Aorta (tissue), 5 donors: ENCODE measurements at places on chromosomes 6 and 20. TPM values are rescaled to one million over a fixed set of nuclear protein-coding genes. Genes with fewer than 3 reads are reported as not detected.

OCSTAMP gene
- total RNA-seq, result not detected

DNA sequence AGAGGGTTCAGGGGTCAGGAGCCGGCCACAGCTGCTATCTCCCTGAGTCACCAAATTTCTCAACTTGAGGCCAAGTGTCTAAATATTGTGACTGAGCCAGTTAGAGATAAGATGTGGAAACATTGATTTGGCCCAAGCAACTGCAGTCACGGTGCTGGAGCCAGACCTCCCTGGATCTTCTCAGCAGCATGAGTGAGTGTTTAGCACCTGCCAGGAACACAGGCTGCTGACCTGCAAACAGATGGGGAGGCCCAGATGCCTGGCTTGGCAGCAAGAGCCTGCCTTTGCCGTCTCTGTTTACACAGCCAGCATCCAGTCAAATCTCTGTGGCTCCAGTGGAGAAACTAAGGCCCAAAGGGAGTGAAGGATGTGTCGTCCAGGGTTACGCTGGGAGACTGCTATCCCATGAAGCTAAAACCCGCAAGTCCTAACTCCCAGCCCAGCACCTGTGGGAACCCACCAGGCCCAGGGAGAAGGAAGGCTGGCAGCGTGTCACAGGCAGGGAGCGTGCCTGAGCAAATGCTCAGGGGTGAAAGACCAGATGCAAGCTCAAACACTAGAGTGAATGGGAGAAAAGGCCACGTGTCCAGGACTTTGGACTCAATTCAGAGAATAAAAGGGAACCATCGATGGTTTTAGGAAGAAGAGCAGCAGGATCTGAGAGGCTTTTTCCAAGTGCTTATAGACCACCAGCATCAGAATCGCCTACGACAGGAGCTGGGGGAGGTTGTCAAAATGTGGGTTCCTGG lies 15.9 kb upstream of the PTGIS start:
- H3K4me1 ChIP-seq, result peaks cover 4% of the 10 kb centered on the region
- no peaks in the 10 kb centered on the region for H3K36me3 ChIP-seq
- H3K27ac ChIP-seq, result peak overlapping the region; percentile 8
- H3K27me3 ChIP-seq, result no peaks in the 10 kb centered on the region

DNA sequence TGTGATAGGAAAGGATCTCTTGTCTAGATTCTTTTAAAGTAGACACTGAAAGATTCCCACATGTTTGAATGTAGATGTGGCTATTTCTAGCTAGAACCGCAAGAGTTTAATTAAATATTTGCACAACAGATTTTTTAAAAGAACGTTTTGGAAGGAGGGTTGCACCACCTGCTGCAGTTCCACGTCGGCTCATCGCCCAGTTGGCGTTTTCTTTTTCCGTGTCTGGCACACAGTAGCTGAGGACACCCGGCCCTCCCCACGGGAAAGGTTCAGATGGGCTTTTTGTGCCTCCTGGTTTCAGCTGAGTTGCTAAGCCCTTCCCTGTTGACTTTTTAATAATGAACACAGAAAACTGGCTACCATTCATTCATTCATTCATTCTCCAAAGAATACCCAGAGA lies 41.8 kb upstream of the DOK5 start:
- no peak overlapping the region for H3K4me3 ChIP-seq
- no peaks in the 10 kb centered on the region for H3K27me3 ChIP-seq
- H3K36me3 ChIP-seq, result no peaks in the 10 kb centered on the region
- no peaks in the 10 kb centered on the region for H3K4me1 ChIP-seq
- no peak overlapping the region for H3K27ac ChIP-seq

MRAP2 gene
- 74.4 TPM for total RNA-seq

GRM1 gene
- 0.13 TPM for total RNA-seq

DNA sequence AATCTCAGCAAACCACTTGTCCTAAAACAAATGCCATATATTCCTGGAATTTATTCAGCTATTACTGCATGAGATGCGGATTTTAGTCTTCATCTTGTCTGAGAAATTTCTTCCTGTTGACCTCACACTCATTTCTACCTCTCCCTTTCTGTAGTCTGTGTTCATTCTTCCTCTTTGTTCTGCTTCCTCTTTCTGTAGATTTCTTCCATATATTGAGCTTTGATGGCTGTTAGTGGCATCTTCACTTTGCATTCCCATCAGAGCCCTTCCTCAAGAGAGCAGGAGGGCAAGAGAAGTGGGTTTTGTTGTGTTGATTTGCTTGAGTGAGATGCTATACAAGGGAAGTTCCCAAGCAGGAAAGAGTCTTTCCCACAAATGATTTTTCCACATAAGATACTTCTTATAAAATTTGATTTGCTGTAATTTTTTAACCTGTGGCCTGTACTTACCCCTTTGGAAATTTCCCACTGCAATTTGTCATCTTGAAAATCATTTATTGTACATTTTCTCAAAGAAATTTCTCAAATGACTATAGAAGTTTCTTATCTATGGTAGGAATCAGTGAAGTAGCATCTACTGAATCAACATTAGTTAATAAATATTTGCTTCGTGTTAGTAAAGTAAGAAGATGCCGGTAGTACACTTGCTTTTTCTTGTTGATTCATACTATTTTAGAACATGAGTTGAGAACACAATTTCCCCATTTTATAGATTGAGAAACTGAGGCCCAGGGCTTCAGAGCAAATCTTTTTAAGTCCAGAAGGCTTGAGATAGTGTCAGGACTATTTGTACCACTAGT lies 43.8 kb downstream of the MAP3K4 start:
- H3K36me3 ChIP-seq, result peaks cover 3% of the 10 kb centered on the region
- no peaks in the 10 kb centered on the region for H3K27me3 ChIP-seq
- no peak for DNase-seq
- no peaks in the 10 kb centered on the region for H3K4me1 ChIP-seq
- H3K27ac ChIP-seq, result no peak overlapping the region
- no peak overlapping the region for H3K4me3 ChIP-seq

GRCh38 chr6:13096084-13096483 lies 232.3 kb downstream of the TBC1D7 start:
- no peak for DNase-seq
- peak overlapping the region; percentile 87 for H3K27ac ChIP-seq
- peaks cover 19% of the 10 kb centered on the region for H3K4me1 ChIP-seq
- H3K27me3 ChIP-seq, result no peaks in the 10 kb centered on the region

ROS1 gene
- 0.06 TPM for total RNA-seq

GRCh38 chr20:17803765-17804164 lies 104.0 kb downstream of the BANF2 start:
- H3K36me3 ChIP-seq, result no peaks in the 10 kb centered on the region
- no peaks in the 10 kb centered on the region for H3K27me3 ChIP-seq
- no peak for DNase-seq
- H3K4me3 ChIP-seq, result no peak overlapping the region
- H3K27ac ChIP-seq, result no peak overlapping the region

DNA sequence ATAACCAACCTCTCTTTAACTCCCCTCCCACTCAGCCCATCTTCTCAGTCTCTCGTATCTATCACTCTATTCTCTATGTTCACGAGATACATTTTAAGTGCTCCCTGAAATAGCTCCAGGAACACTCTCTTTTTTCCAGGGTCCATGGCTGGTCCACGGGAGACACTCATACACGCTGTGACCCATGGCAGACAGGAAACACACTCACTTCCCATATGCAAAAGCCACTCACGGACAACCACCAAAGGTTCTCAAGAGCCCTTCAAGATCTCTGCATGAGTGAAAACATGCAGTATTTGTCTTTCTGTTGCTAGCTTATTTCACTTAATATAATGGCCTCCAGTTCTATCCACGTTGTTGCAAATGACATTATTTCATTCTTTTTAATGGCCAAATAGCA lies 71.4 kb upstream of the PCSK2 start:
- H3K4me1 ChIP-seq, result no peaks in the 10 kb centered on the region
- H3K4me3 ChIP-seq, result no peak overlapping the region
- DNase-seq, result no peak

DBNDD2 gene
- total RNA-seq, result 104 TPM

DNA sequence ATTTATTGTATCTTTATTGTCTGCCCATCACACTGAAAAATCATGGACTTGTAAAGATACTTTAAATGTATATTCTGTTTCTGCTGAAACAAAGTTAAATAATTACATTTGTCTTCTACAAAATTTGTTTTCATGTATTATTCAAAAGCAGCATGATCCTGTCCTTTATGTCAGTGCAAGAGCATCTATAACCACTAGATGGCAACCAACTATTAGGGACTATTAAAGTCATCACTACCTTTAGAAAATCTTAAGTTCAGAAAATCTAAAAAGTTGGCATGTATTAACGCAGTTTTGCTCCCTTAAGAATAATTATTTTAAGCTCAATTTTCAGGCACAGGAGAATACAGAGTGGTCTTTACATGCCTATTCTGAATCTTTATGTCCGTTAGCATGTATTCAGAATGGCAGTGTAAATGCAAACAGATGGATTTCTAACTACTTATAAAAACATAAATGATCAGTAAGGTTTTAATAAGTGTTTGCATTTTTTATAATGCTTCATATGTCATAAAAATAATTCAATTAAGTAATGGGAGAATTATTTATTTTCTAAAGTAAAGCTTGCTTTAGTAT lies 17.8 kb downstream of the TMEM30A start:
- no peaks in the 10 kb centered on the region for H3K27me3 ChIP-seq
- no peak overlapping the region for H3K27ac ChIP-seq
- DNase-seq, result no peak
- no peak overlapping the region for H3K4me3 ChIP-seq

DNA sequence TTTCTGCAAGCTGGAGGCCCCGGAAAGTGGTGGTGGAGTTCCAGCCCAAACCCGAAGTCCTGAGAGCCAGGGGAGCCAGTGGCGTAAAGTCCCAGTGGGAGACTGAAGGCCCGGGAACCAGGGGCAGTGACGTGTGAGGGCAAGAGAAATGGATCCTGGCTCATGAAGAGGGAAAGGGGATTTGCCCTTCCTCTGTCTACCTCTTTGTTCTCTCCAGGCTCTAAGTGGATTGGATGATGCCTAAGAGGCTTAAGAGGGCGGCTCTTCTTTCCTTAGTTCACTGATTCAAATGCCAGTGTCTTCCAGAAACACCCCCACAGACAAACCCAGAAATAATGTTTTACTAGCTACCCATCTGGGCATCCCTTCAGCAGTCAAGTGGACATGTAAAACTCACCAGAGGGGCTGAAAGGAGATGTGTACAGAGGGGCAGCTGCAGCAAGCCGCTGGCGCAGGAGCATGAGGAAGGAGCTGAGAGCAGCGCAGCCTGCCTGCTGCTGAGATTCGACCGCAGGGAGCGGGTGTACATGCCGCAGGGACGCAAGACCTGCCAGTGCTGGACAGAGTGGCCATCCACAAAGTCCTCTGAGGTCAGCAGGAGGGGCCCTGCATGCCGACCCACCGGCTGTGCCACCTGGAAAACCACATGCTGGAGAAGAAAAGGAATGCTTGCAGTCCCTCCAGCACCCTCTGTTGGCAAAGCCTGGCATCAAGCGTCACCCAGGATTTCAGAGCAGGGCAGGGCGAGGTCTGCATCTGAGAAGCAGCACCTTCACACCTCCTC lies 29.5 kb downstream of the CDYL start:
- no peaks in the 10 kb centered on the region for H3K36me3 ChIP-seq
- no peak overlapping the region for H3K4me3 ChIP-seq

DNA sequence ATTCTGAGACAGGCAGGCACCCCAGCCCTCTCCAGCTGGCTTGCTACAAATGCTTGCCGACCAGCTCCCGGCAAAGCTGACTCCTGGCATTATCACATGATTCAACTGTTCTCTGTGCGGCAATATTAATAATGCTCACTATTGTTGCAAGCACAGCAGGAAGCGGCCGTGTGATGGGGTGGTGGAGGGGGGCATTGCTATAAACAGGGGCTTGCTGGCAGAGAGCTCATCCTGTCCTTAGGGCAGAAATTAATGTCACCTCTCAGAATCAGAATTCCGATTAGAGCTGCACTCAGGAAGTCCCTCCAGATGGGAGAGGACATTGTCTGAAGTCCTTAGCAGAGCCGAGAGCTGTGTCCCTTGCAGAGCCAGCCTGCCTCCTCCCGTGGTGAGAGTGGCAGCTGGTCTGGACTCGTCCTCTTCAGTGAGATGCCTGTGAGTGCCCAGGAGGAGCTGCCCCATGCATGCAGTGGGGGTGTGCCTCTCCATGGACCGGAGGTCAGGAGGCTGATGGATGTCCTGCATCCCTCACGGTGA lies 162.5 kb downstream of the CDH4 start:
- DNase-seq, result no peak
- no peaks in the 10 kb centered on the region for H3K36me3 ChIP-seq
- H3K27ac ChIP-seq, result no peak overlapping the region
- no peaks in the 10 kb centered on the region for H3K4me1 ChIP-seq
- no peaks in the 10 kb centered on the region for H3K27me3 ChIP-seq

TRDN gene
- 0.23 TPM for total RNA-seq

DNA sequence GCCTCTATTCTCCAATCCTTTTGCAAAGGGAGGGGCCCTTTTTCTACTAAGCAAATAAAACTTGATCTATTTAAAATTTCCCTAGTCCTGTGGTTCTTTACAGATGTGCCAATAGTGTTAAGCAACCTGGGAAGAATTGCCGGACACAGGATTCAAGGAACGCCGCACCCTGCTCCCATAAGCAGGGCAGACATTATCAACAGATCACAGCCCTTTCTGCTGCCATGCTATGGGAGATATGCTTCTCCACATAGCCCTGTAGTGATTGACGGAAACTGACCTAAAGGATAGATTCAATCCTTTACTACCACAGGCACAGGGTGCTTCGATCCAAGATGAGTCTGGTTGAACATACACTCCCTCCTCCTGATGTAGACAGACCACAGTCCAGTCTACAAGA lies 118.4 kb upstream of the TRAF3IP2 start:
- H3K4me1 ChIP-seq, result no peaks in the 10 kb centered on the region

HLA-DQB1 gene
- total RNA-seq, result 43.4 TPM

HLA-DQA2 gene
- total RNA-seq, result 2.2 TPM

- H3K4me1 ChIP-seq, result no peaks in the 10 kb centered on the region
- H3K27me3 ChIP-seq, result no peaks in the 10 kb centered on the region
- H3K4me3 ChIP-seq, result no peak overlapping the region
- no peak for DNase-seq
- no peak overlapping the region for H3K27ac ChIP-seq
Measured at GRCh38 chr6:168071620-168072019, 7.4 kb downstream of the FRMD1 start.

GRCh38 chr20:24501764-24502556 lies 32.5 kb downstream of the SYNDIG1 start:
- H3K36me3 ChIP-seq, result no peaks in the 10 kb centered on the region
- no peak overlapping the region for H3K4me3 ChIP-seq
- no peak overlapping the region for H3K27ac ChIP-seq

DNA sequence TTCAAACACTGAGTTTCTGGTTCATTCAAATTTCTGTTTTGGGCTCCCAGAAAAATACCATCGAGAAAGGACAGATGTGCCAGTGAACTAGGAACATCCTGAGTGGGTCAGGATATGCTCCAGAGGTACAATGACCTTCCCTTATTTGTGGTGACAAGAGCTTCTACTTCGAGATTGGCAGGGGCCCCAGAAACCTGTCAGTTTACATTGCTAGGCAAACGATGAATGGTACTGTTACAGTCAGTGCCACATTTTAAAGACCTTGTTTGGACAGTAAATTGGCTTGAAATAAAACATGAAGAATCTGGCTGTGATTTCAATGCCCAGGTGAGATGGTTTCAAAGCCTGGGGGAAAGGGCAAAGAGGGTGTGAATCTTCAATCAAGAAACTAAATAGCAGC lies 454.5 kb upstream of the ID4 start:
- H3K4me1 ChIP-seq, result no peaks in the 10 kb centered on the region
- H3K27ac ChIP-seq, result no peak overlapping the region
- no peak overlapping the region for H3K4me3 ChIP-seq
